ENCODE measurements at places on chromosomes 2 and 18.
A peak's percentile ranks its signal among the peaks of the same experiment; 100 is the strongest.

DNA sequence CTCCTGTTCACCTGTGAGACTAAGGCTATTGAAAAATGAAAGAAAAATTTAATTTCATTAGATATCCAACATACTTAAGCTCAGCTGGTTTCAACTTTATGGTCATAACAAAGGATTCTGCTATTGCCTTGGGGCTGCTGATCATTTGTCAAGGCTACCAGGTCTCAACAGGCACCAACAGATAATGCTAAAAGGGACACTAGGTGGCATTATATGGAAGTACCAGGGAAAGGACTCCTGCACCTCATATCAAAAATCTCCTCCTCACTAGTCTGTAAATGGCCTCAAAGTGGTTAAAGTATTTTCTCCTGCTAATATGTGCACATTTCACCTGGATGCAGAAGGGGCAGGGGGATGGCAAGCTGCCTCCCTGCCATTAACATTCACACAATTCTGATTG lies 167.9 kb upstream of the REG3A start:
- DNase-seq: no peak

GRCh38 chr2:239285071-239285931 lies 115.5 kb downstream of the HDAC4 start:
- DNase-seq: no peak

- no peak for DNase-seq
These were observed 81.1 kb upstream of the OTOF start for GRCh38 chr2:26559044-26559405.

DNA sequence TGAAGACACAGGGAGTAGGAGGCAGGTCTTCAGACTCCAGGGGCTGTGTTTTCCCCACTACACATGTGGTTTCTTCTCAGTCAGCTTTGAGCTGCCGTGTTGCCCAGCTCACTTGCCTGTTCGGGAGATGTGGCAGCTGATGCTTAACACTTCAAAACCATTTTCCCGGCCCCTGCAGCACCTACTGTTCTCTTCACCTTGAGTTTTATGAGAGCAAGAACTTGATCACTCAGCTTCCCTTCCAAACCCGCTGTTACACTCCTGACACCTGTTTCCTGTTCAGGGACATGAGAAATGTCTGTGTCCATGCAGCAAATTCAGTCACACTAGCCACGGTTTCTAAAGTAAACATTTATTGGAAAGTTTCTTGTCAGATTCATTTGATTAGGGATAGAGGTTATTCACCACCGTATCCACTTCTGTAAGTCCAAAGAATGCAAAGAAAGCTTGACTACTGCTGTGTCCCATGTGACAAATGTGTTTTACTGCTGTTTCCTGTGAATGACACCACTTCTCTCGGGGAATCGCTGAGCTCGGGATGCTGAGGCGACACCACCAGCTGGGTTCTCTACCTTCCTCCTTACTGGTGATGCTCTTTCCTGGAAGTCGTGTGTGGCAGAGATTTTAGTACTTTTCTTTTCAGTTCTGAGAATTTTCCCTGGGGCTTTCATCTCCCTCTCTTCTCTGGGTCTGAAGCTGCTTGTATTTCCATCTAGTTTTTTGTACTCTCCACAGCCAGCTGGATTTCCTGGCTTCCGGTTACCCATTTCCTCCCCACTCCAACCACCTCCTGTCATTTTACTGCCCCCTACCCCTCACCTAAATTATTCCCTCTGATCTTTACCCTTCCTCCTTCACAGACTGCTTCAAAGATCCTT lies 91.7 kb downstream of the KLF7 start:
- DNase-seq: no peak

GRCh38 chr2:48204750-48205136 lies 298.4 kb upstream of the FBXO11 start:
- no peak for DNase-seq

- no peak for DNase-seq
These were observed 297.3 kb downstream of the IKZF2 start for GRCh38 chr2:212854116-212854515.

DNA sequence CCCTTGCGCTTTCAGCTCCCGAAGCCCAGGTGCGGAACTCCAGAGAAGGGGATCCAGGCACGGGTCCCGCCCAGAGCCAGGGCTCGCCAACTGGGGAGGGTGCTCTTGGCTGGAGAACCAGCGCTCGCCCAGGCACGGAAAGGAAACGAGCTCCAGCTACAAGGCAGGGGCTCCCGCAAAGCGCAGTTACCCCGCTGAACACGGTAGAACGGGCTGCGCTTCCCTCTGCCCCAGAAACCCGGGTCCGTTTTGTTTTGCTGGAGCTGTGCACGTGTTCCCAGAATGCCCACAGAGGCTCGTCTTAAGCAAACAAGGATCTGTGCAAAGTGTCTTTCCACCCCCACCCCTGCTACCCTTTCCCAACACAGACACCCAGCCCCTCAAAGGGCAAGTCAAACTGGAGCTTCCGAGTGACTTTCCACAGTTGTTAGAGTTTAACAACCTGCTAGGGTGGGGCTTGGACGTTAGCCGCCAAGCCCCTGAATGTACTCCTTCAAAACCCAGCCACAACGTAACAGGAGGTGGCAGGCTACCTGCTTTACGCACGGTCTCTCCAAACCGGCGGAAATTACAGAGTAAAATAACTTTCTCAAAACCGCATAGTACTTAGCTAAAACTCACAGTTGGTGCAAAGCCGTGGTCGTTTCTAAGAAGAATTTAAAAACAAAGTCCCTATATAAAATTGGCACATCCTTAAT lies 775 bp downstream of the RNF125 start:
- DNase-seq: peak; percentile 16

DNA sequence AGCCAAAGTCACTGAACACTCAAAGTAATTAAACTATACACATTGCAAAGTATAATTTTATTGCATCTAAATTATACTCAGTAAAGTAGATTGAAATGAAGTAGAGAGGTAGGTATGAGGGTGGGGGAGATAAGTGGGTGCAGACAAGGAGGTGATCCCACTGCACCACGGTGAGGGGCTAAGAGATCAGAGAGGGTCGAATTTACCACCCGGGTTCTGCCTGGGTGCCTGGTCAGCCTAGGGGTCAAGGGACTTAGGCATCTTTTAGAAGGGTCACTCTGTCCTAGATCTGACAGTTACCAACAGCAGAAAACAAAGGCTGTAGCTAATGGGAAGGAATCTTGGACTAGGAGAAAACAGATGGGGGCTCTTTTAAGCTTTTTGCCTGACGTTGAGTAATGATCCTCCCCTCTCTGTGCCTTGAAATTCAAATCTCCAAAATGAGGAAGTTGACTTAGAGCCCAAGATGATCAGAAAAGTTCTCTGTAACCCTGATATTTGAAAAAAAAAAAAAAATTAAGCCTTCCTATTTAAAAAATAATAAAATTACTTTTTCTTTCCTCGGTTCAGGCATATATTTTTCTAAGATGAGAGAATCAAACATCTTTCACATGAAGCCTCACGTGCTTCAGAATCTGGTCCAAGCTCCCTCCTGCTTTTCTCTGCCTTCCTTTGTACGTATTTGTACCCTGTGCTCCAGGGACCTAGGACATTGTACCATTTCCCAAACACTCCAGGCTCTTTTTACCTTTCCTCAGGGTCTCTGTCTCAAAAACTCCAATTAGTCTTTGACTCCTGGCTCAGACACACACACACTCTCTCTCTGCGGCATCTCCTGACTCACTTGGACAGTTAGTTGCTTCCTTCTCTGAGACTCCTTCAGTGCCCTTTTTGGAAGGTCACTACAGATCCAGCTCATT lies 353.9 kb downstream of the CYRIA start:
- DNase-seq: no peak

DNA sequence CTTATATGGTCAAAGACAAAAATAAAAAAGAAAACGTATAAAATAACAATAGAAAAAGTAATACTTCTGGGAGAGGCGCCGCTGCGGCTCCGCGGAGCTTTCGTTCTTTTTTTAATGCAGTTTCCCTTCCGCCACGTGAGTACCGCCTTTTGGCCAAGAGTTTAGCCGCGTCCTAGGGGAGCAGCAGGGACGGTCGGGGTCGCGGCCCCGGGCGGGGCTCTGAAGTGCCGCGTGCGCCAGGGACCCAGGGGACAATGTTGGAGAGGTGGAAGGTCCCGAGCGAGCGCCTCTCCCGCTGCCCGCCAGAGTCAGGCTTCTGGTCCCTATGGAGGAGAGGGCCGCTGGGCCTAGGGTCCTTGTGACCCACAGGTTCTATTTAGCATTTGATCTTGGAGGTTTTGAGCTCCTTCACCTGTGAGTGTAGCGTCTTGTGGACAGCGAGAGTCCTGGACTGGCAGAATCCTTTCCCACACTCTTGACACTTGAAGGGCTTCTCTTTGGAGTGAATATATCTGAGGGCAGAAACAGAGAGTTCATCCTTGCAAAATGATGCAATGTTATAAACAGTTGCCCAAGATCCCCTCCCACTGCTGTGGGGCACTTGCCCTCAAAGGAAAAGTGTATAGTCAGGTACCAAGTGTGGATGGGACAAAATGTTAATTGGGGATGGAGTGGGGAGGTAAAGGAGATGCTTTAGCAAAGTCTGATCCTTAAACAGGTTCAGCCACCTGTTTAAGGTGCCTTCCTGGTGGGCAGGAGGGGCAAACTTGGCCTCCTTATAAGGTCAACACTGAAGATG lies 6.3 kb downstream of the OSR1 start:
- DNase-seq: no peak

DNA sequence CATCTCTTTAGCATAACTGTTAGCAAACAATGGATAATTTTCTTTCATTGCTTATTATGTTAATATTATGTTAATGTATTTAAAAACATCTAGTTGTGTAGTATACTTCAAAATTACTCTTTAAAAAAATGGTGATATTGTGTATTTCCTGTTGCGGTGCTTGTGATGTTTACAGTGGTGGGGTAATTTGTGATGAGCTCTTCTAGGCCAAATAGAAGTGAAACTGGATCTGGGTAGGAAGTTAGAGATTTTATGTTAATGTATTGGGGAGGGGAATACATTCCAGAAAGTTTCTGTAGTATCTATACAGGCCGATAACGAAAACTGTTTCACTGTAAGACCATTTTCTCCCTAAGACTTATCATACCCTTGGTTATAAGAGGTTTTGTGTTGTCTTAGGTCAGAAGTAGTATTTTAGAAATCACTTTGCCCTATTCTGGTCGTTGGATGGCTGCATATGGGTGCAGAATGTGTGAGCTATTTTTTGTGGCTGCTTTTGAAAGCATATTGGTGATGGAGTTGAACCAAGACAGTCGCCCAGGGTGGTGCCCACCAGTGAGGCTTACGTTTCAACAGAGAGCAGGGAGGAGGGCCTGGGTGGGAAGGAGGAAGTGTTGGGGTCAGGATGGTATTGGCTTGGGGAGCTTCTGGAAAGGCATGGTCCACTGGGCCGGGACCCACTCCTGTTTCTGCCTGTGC lies 5.8 kb downstream of the TSHZ1 start:
- no peak for DNase-seq

DNA sequence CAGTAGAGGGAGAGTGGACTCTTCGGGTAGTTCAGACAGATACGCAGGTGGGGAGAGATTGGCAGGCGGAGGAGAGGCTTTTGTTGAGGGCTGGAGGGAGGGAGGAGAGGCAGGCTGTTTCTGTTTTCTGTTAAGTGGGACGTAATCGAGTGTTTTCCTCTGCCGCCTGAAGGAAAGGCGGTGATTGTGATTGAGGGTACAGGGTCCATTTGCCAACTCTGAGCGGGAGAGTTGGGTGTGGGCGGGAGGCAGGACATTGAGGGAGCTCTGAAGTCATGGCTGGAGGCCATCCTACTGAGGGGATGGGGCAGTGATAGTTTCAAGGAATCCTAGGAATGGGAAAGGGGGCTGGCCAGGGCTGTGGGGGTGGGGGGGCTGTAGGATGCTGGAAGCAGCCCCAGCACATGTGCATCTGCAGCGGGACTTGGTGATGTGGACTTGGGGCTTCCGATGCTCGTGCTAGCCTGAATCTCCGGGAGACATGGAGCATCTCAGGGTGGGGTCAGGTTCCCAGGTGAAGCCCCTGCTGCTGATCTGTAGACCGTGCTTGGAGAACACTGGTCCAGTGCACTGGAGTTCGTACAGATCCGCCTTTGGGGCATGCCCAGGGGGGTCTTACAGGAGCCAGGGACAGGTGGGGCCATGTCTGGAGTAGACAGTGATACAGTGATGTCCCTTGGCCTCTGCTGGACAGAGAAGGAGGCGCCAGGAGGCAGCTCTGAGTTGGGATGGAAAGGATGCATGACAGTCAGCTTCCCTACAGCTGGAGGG lies 167.5 kb downstream of the AGAP1 start:
- no peak for DNase-seq

GRCh38 chr2:197124639-197125390 lies 185.8 kb downstream of the ANKRD44 start:
- DNase-seq: no peak

- DNase-seq: no peak
These were observed 8.8 kb downstream of the LBH start for GRCh38 chr2:30239986-30240752.

GRCh38 chr2:175808078-175808477 lies 194.0 kb downstream of the LNPK start:
- no peak for DNase-seq

GRCh38 chr18:57970356-57971095 lies 73.5 kb upstream of the NEDD4L start:
- DNase-seq: no peak

- DNase-seq: no peak
These were observed 313.8 kb downstream of the PIK3C3 start for GRCh38 chr18:42268798-42269197.

GRCh38 chr2:71659868-71660518 lies 206.6 kb downstream of the DYSF start:
- DNase-seq: no peak

DNA sequence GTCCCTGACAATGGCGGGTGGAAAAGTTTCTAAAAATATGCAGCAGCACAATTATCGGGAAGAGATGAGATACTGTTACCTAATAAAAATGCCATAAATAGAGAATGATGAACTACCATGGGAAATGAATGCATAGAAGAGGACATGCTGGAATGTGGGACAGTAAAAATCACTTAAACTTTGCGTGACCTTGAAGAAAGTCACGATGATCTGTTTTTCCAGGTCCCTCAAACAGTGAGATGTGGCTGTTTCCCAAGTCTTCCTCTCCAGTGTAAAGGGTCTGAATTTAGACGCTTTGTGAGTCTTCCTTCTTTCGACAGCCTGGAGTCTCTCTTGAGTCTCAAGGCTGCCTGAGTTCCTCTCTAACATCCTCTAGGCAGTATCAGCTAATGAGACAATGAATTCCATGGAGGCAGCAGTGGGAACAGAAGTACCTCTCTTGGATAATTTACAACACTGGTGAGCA lies 1.4 kb downstream of the CLUL1 start:
- DNase-seq: no peak

DNA sequence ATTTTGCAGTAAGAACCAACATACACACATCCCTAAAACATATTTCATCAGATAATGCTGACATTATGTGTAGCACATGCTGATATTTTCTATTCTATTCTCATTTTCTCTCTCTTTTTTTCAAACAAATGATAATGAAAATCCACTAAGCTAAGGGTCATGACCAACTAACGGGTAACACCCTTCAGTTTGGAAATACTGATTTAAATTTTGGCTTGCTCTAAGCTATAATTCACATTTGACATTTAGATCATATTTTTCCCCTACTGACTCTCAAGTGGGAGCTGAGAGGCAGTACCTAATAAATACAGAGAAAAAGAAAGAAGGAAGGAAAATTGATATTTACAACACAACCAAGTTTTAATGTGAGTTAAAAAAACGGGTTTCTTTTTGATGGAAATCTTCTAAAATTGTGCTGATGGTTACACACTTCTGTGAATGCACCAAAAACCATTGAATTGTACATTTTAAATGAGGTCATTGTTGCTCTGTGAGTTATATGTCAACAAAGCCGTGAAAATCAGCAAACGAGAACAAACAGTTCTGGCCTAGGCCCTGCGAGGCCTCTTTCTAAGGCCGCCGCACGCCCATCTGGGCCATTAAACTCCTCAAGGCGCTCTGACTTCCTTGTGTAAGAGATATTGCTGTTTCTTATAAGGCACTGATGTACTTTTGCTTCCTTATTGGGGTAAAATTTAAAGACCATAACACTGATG lies 124.2 kb downstream of the GALR1 start:
- DNase-seq: no peak

GRCh38 chr2:38945372-38945771 lies 55.7 kb downstream of the ARHGEF33 start:
- DNase-seq: no peak
